ENCODE measurements at places on chromosomes 3 and 15.
A peak's percentile ranks its signal among the peaks of the same experiment; 100 is the strongest.

DNA sequence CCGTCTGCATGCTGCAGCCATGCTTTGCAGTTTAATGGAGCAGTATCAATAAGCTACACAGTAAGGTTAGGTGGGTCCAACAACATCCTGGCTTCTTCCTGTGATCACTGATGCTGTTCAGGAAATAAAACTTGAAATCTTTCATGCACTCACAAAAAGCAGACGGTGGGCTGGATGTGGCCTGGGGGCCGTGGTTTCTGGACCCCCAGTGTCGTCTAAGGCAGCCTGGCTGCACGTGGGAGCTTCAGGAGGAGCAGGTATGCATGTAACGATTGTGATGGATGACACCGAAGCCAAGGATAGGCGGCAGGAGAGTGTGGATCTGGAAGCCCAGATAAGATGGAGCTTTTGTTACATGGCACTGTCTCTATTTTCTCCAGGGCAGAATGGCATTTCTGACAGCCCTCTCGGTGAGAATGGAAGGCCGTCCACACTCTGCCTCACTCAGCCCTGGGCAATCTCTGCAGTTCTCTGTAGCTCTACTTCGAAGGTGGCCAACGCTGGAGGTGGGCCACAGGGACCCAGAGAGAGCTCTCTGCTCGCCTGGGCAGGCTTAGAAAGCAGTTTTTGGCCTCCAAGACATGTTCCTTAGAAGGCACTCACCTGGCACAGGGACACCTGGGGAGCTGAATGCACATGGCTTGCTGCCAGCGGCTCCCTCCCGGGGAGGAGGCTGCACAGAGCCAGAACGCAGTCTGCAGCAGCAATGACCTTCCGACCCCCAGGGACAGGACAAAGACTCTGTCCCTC lies 46.4 kb upstream of the IQSEC1 start:
- DNase-seq, result no peak

GRCh38 chr3:112984485-112984884 lies 6.3 kb upstream of the GTPBP8 start:
- DNase-seq, result no peak

GRCh38 chr15:88015228-88015860 lies 241.2 kb downstream of the NTRK3 start:
- DNase-seq, result no peak

DNA sequence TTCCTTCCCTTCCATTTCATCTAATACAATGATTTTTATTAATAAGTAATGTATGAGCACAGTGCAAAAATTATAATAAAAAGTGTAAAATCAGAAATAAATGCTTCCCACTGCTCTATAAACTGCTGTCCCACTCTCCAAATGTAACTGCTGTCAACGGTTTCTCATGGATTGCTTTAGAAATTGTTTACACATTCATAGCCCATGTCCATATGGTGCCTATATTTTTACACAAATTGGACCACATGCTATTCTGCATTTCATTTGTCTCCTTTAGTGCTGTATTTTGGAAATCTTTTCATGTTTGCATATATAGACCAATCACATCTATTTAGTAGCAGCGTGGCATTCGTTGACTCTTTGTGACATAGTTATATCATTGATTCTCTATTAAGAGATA lies 164.7 kb upstream of the SLCO3A1 start:
- no peak for DNase-seq

DNA sequence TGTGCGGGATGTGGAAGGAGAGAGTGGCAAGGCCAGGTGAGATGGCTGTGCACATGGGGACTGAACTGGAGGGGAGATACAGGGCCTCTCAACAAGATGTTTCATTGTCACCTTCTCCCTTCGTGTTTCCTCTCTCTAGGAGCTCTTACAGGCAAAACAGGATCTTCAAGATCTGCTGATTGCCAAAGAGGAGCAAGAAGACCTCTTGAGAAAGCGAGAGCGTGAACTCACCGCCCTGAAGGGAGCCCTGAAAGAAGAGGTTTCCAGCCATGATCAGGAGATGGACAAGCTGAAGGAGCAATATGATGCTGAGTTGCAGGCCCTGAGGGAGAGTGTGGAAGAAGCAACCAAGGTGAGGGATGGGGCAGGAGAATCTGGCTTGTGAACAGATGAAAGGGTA lies 85.2 kb downstream of the CGNL1 start:
- DNase-seq, result no peak

- DNase-seq, result no peak
Measured at GRCh38 chr3:135641761-135642160, 323.8 kb upstream of the PPP2R3A start.

GRCh38 chr3:141227752-141228151 lies 3.9 kb upstream of the PXYLP1 start:
- no peak for DNase-seq

GRCh38 chr15:59166166-59166565 lies 40.5 kb upstream of the LDHAL6B start:
- no peak for DNase-seq

- DNase-seq, result no peak
Measured at GRCh38 chr3:153960458-153961074, 160.6 kb upstream of the ARHGEF26 start.

- DNase-seq, result no peak
Measured at GRCh38 chr3:131655070-131655690, 152.4 kb upstream of the MRPL3 start.

DNA sequence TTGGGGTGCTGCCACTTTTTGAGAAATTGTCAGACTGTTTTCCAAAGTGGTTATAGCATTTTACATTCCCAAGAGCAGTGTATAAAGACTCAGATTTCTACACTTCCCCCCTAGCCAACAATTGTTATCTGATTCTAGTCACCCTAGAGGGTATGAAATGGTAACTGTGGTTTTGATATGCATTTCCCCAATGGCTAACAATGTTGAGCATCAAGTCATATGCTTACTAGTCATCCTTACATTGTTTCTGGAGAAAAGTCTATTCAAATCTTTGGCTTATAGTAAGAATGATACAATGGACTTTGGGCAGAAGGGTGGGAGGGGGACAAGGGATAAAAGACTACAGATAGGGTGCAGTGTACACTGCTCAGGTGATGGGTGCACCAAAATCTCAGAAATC lies 73.3 kb downstream of the CSNK1G1 start:
- no peak for DNase-seq

DNA sequence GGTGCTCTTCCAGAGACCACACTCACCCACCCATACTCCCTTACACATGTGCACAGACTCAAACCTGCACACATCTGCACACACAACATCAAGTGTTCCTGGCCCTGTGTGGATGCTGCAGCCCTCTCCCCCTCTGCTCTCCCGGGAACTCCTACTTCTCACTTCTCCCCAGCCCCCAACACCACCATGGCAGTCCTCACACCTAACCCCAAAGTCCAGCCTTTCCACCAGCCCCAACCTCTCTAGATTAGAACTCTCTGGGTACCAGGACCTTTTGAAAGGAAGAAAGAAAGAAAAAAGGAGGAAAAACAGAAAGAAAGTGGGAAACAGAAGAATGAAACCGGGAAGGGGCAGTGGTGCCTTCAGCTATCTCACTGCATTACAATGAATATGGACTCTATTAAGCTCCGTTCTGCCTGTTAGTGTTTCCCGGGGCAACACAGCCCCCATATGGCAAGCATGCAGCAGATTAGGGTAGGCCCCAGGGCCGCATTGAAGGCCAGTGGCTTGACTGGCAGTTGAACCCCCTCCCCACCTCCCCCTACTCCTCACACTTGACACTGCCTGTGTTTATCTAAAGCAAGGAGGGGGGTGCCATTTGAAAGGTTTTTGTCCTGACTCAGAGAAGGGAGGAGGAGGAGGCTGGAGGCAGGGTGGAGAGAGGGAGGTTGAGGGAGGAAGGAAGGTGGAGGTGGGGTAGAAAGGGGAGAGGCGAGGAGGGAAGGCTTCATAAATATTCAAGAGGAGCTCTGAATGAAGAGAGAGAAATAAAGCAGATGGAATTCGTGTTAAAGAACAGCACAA lies 30.1 kb downstream of the BOC start:
- no peak for DNase-seq

DNA sequence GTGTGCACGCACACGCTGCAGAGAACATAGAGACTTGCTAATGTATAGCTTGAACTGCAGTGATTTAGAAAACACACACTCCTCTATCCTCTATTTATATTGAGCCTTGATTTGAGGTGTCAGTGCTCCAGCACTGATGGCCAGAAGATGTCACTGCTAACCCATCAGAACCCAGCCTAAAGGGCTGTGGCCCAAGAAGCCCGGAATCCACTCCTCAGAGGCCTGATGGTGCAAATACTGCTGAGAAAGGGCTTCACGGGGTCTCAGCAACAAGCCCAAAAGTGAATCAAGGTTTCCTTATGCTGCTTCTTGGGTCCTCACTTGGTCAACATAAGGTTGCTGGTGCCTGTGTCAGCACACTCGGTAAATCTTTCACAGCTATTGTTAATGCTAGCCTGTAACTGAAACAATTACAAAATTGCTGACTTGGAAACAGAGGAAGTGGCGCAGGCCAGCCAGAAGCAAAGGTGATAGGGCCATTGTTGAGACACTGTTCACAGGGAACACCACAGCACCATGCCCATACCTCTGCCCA lies 60.3 kb downstream of the HEG1 start:
- peak; percentile 73 for DNase-seq

- peak; percentile 76 for DNase-seq
Measured at GRCh38 chr3:177615015-177615414, 417.7 kb upstream of the TBL1XR1 start.

- no peak for DNase-seq
Measured at GRCh38 chr3:60013241-60013640, 963.4 kb upstream of the CFAP20DC start.

DNA sequence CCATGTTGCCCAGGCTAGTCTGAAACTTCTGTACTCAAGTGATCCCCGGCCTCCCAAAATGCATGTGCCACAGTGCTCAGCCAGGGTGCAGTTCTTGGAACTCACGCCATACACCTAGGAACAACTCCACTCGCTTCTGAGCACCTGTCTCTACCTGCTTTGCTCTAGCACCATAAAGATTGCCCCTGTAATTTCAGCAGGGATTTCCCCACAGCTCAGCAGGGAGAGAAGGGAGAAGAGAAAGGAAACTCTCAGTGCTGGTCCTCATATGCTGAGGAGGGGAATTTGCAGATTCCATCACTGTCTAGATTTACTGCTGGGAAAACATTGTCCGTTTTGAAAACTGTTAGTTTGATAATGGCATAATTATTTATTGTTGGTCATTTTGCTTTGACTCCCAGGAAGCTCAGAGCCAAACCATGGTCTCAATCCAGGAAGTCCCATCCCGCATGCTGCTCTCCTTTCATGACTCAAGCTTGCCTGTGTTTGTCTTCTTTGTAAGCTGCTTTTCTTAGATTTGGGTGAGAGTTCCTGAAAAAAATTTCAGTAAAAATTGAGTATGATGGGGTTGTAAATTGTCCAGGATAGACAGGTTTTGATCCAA lies 24.2 kb downstream of the TRIM71 start:
- DNase-seq, result no peak

Measured in right hindlimb (tissue), 1 donor.